ENCODE measurements at places on chromosomes 1 and 21.

- peak overlapping the region; percentile 76 for H3K4me3 ChIP-seq
- no peak overlapping the region for H3K27ac ChIP-seq
- no peaks in the 10 kb centered on the region for H3K36me3 ChIP-seq
- peak; percentile 68 for DNase-seq
Measured at GRCh38 chr1:205226868-205227583, 720 bp upstream of the TMCC2 start.

- peaks cover 27% of the 10 kb centered on the region for H3K36me3 ChIP-seq
- peak; percentile 85 for DNase-seq
- peak overlapping the region; percentile 98 for H3K27ac ChIP-seq
- peaks cover 48% of the 10 kb centered on the region for H3K4me1 ChIP-seq
- H3K4me3 ChIP-seq = no peak overlapping the region
Measured at GRCh38 chr1:36352910-36353878, 29.7 kb upstream of the EVA1B start.

GRCh38 chr1:193408782-193409293 is 222.4 kb upstream of the B3GALT2 start:
- DNase-seq = peak; percentile 95
- no peaks in the 10 kb centered on the region for H3K4me1 ChIP-seq
- H3K4me3 ChIP-seq = no peak overlapping the region

DNA sequence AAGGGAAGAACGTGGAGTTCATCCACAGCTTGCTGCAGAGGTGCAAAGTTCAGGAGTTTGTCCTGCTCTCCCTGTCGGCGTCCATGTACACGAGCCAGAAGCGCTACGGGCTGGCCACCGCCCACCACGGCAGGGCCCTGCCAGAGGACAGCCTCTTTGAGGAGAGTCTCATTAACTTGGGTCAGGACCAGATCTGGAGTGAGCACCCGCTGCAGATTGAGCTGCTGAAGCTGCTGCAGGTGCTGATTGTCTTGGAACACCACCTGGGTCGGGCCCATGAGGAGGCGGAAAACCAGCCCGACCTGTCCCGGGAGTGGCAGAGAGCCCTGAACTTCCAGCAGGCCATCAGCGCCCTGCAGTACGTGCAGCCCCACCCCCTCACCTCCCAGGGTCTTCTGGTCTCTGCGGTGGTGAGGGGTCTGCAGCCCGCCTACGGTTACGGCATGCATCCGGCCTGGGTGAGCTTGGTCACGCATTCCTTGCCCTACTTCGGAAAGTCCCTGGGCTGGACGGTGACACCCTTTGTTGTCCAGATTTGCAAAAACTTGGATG is 73.8 kb upstream of the MORC3 start:
- no peak for DNase-seq
- H3K4me1 ChIP-seq = no peaks in the 10 kb centered on the region
- no peak overlapping the region for H3K27ac ChIP-seq

DNA sequence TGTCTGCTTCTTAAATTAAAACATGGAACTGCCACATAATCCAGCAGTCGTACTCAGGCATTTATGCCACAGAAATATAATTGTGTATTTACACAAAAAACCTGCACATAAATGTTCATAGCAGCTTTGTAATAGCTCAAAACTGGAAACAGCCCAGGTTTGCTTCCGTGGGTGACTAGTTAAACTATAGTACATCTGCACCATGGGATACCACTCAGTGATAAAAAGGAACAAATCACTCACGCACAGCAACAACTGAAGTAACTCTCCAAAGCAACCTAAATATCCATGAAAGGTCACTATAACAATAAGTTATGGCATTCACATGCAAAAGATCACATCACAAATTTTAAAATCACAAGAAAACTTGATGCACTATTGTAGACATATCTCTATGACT is 64.4 kb downstream of the KCNT2 start:
- H3K27me3 ChIP-seq = no peaks in the 10 kb centered on the region
- H3K27ac ChIP-seq = no peak overlapping the region
- no peak overlapping the region for H3K4me3 ChIP-seq
- H3K36me3 ChIP-seq = no peaks in the 10 kb centered on the region
- DNase-seq = no peak

DNA sequence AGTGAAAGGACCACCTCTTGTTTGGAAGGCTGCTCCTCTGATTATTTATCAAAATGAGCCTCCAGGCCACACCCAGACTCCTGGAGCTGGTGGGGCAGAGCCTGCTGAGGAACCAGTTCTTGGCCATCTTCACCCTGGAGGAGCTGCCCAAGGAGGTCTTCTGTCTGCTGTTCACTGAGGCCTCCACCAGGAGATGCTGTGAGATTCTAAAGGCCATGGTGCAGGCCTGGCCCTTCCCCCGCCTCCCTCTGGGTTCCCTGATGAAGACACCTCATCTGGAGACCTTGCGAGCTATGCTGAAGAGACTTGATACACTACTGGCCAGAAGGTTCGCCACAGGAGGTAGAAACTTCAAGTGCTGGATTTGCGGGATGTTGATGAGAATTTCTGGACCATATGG is 61.7 kb upstream of the GJA8 start:
- H3K4me1 ChIP-seq = no peaks in the 10 kb centered on the region
- no peaks in the 10 kb centered on the region for H3K27me3 ChIP-seq
- no peak overlapping the region for H3K4me3 ChIP-seq
- H3K36me3 ChIP-seq = no peaks in the 10 kb centered on the region
- DNase-seq = no peak
- no peak overlapping the region for H3K27ac ChIP-seq

DNA sequence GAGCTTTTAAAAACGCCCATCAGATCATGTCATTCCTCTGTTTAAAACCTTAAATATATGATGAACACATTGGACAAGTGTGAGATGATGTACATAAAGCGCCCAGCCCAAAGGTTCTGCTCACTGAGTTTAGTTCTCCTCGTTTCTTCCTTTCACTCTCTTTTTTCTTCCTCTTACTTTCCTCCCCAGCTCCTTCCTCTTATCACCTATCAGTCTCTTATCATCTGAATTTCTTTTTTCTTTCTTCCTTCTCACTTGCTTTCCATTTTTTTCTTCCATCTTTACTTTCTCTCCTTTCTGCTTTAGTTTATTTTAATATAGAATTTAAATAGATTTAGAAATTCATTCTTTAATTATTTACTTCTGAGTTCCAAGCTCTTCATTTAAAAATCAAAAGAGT is 17.8 kb upstream of the POGZ start:
- no peaks in the 10 kb centered on the region for H3K27me3 ChIP-seq
- no peak for DNase-seq
- no peak overlapping the region for H3K27ac ChIP-seq
- H3K36me3 ChIP-seq = no peaks in the 10 kb centered on the region
- H3K4me1 ChIP-seq = no peaks in the 10 kb centered on the region

- no peak overlapping the region for H3K4me3 ChIP-seq
- H3K27me3 ChIP-seq = no peaks in the 10 kb centered on the region
- H3K36me3 ChIP-seq = peaks cover 1% of the 10 kb centered on the region
- H3K27ac ChIP-seq = no peak overlapping the region
- H3K4me1 ChIP-seq = no peaks in the 10 kb centered on the region
Measured at GRCh38 chr1:67005068-67005467, 48.9 kb downstream of the SLC35D1 start.

GRCh38 chr1:195898373-195898772 is 709.9 kb downstream of the KCNT2 start:
- H3K4me1 ChIP-seq = no peaks in the 10 kb centered on the region
- no peaks in the 10 kb centered on the region for H3K27me3 ChIP-seq
- no peak for DNase-seq
- no peak overlapping the region for H3K27ac ChIP-seq

DNA sequence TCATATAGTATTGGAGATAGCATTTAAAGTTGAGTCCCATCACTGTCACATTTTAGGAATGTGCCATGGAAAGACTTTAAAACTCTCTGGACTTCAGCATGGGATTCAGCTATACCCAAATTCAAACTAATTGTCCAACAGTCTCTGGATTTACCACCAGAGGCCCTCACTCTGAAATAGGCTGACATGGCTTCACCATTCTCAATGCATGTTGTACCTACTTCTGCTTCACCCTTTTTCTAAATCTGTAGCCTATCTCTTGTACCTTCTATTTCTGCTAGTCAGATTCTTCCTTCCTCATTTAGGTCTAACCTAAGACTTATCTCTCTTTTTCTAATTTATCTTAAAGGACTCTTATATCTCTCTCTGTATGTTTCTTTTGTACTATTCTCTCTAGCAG is 512.7 kb upstream of the ZRANB2 start:
- H3K27ac ChIP-seq = no peak overlapping the region
- H3K36me3 ChIP-seq = no peaks in the 10 kb centered on the region
- DNase-seq = peak; percentile 11
- H3K27me3 ChIP-seq = no peaks in the 10 kb centered on the region
- no peaks in the 10 kb centered on the region for H3K4me1 ChIP-seq

GRCh38 chr1:176691251-176692228 is 228.6 kb downstream of the PAPPA2 start:
- H3K27ac ChIP-seq = no peak overlapping the region
- peak; percentile 55 for DNase-seq
- no peaks in the 10 kb centered on the region for H3K27me3 ChIP-seq

DNA sequence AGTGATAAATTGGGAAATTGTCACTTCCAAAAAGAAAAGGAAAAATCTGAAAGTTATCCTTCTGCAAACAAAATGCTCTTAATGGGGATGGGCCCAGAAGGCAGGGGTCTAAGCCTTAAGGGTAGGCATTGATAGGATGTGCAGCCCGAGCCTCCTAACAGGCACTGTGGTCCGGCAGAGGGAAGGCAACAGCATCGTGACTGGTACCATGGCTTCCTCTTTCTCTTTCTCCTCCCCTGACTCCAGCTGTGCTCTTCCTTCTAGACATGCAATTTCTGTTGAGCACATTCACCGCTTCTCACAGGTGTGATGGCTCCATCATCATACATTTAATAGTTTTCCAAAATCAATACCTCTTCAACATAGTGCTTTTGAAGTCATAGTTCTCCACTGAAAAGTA is 91.5 kb downstream of the SELENOF start:
- DNase-seq = no peak
- H3K27ac ChIP-seq = no peak overlapping the region
- no peaks in the 10 kb centered on the region for H3K4me1 ChIP-seq
- no peaks in the 10 kb centered on the region for H3K36me3 ChIP-seq
- no peak overlapping the region for H3K4me3 ChIP-seq
- H3K27me3 ChIP-seq = no peaks in the 10 kb centered on the region

GRCh38 chr1:183339556-183340167 is 78.5 kb downstream of the NMNAT2 start:
- H3K27ac ChIP-seq = no peak overlapping the region
- H3K27me3 ChIP-seq = peaks cover 5% of the 10 kb centered on the region
- H3K4me3 ChIP-seq = no peak overlapping the region
- H3K4me1 ChIP-seq = no peaks in the 10 kb centered on the region
- H3K36me3 ChIP-seq = no peaks in the 10 kb centered on the region

DNA sequence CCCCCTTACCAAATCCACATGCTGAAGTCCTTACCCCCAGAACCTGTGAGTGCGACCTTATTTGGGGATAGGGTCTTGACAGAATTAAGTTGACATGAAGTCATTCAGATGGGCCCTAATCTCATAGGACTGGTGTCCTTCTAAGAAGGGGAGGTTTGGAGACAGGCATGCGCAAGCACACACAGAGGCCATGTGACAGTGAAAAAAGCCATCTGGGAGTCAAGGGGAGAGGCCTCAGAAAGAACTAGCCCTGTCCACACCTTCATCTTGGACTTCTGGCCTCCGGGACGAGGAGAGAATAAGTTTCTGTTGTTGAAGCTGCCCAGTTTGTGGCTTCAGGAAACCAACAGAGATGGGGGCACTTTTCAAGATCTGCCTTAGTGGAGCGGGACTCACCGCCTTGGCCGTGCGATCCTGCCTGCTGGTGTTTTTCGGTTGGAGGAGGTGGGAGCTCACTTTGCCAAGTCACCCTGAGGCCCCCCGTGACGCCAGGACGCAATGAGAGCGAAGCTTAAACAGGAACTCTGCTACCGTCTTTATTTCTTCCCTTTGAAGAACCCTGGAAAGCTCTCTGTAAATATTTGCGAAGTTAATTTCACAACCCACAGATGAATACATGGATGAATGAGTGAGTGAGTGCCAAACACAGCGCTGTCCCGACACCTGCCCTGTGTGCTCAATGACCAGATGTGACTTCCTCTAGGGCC is 42.5 kb upstream of the C1orf174 start:
- no peak overlapping the region for H3K27ac ChIP-seq
- H3K4me1 ChIP-seq = no peaks in the 10 kb centered on the region
- no peaks in the 10 kb centered on the region for H3K27me3 ChIP-seq
- no peak for DNase-seq
- no peak overlapping the region for H3K4me3 ChIP-seq
- no peaks in the 10 kb centered on the region for H3K36me3 ChIP-seq

- no peaks in the 10 kb centered on the region for H3K4me1 ChIP-seq
- no peaks in the 10 kb centered on the region for H3K27me3 ChIP-seq
- DNase-seq = no peak
- H3K27ac ChIP-seq = no peak overlapping the region
- H3K4me3 ChIP-seq = no peak overlapping the region
- no peaks in the 10 kb centered on the region for H3K36me3 ChIP-seq
Measured at GRCh38 chr1:61640531-61641530, 84.1 kb downstream of the TM2D1 start.

DNA sequence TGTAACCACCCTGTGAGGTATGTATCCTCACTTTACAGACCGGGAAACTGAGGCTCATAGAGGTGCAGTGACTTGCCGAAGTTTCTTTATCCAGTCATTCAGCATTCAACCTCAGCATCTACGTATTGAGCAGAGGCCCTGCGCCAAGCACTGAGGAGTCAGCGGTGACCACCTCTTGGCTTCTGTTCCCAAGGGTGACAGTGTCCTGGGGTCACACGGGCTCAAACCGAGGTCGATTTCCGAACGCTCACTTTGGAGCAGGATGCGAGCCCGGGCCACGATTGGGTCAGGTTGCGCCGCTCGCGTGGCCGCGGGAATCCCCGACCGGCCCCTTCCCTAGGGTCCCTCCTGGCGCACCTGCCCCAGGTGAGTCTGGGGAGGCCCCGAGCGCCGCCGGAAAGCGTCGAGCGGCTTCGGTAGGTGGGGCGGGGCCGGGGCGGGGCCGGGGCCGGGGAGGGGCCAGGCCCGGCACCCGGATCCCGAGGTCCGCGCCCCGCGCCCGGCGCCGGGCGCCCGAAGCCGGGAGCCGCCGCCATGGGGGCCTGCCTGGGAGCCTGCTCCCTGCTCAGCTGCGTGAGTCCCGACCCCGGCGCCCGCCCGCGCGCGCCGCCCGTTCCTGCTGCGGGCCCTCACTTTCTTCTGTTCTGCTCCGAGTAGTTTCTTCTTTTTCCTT is at the start of gene SERINC2:
Gene SERINC2, plus strand, starts transcription at position 482 of the 673 bp plus-strand sequence. Its CDS starts 53 bp downstream, at position 535.
- H3K36me3 ChIP-seq = peaks cover 4% of the 10 kb centered on the region
- H3K4me3 ChIP-seq = peak within 1 kb of the TSS; percentile 84
- H3K27ac ChIP-seq = peak within 1 kb of the TSS; percentile 78
- no peaks in the 10 kb centered on the region for H3K27me3 ChIP-seq
- H3K4me1 ChIP-seq = peaks cover 32% of the 10 kb centered on the region
- no peak for DNase-seq

- no peaks in the 10 kb centered on the region for H3K36me3 ChIP-seq
- H3K27ac ChIP-seq = no peak overlapping the region
- no peak overlapping the region for H3K4me3 ChIP-seq
- no peaks in the 10 kb centered on the region for H3K4me1 ChIP-seq
- DNase-seq = no peak
Measured at GRCh38 chr1:36787312-36787913, 246.9 kb downstream of the GRIK3 start.

- H3K27ac ChIP-seq = no peak overlapping the region
- DNase-seq = no peak
- H3K27me3 ChIP-seq = no peaks in the 10 kb centered on the region
Measured at GRCh38 chr1:67635055-67635809, 49.8 kb upstream of the GADD45A start.

- no peak overlapping the region for H3K27ac ChIP-seq
- H3K4me3 ChIP-seq = no peak overlapping the region
- H3K27me3 ChIP-seq = no peaks in the 10 kb centered on the region
- no peak for DNase-seq
Measured at GRCh38 chr1:95352767-95353166, 118.8 kb downstream of the RWDD3 start.

GRCh38 chr21:29382030-29382654 is 83.4 kb downstream of the BACH1 start:
- DNase-seq = peak; percentile 31
- peaks cover 5% of the 10 kb centered on the region for H3K4me1 ChIP-seq
- H3K4me3 ChIP-seq = no peak overlapping the region
- H3K27me3 ChIP-seq = no peaks in the 10 kb centered on the region
- H3K27ac ChIP-seq = no peak overlapping the region

Data from fibroblast of lung (primary cell).